Dorsolateral prefrontal cortex (tissue), 122 donors: ENCODE measurements at places on chromosomes 2 and 18. TPM values are rescaled to one million over a fixed set of nuclear protein-coding genes. Genes with fewer than 3 reads are reported as not detected.
A peak's percentile ranks its signal among the peaks of the same experiment; 100 is the strongest.

ICOS gene
- total RNA-seq: not detected

INHA gene
- total RNA-seq: 1.7 TPM

- no peak for DNase-seq
Measured at GRCh38 chr2:13515254-13515653, 798.5 kb downstream of the TRIB2 start.

SLC35F6 gene
- 25.6 TPM for total RNA-seq

CCDC68 gene
- 10.5 TPM for total RNA-seq

DNA sequence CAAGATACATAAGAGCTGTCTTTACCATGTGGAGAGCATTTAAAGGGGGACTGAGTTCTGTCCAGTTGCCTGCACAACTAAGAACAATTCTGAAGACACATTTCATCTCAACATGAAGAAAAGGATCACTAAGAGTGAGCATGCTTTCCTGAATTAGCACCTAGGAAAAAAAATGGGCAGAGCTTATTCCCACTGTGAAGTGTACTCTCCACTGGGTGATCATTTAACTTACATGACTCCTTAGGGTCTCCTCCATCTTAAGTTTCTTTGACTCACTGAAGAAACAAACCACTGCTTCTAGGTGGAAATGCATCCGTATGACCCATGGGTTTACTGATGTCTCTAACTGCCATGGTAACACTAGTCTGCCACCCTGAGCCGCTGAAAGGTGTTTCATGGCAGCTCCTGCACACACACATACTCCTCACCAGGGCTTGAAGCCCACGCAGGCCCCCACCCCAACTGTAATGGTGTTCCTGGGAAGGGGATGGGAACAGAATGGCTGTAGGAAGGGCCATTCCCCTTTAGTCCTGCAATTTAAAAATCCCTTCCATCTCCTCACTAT, 27.1 kb downstream of the HDLBP start:
- DNase-seq: no peak

DSC3 gene
- not detected for total RNA-seq

GRCh38 chr2:163466331-163467250, 269.2 kb downstream of the FIGN start:
- no peak for DNase-seq

- no peak for DNase-seq
Measured at GRCh38 chr2:45930396-45930792, 278.9 kb downstream of the PRKCE start.

DNA sequence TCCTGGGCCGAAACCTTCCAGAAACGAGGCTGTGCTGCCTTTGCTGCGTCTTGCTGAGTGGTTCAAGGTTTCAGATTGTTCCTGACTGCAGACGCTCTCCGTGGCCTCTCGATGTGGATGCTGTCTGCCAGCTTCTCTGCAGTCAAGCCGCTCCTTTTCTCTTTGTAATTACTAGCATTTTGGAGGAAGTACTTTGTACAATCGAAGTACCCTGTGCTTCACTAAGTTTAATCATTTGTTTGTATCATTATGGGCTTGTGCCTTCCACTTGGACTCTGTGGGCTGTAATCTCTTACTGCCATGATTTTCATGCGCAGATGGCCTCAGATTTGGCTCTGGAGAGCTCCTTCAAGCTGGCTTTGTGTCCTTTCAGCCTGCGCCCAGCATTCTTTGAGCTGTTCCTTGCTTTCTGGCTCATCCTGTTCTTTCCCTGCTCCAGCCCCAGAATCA, 49.3 kb downstream of the TRAF3IP1 start:
- DNase-seq: no peak

SKA1 gene
- not detected for total RNA-seq

GRCh38 chr2:239893236-239893515, 132.0 kb downstream of the NDUFA10 start:
- no peak for DNase-seq

DNA sequence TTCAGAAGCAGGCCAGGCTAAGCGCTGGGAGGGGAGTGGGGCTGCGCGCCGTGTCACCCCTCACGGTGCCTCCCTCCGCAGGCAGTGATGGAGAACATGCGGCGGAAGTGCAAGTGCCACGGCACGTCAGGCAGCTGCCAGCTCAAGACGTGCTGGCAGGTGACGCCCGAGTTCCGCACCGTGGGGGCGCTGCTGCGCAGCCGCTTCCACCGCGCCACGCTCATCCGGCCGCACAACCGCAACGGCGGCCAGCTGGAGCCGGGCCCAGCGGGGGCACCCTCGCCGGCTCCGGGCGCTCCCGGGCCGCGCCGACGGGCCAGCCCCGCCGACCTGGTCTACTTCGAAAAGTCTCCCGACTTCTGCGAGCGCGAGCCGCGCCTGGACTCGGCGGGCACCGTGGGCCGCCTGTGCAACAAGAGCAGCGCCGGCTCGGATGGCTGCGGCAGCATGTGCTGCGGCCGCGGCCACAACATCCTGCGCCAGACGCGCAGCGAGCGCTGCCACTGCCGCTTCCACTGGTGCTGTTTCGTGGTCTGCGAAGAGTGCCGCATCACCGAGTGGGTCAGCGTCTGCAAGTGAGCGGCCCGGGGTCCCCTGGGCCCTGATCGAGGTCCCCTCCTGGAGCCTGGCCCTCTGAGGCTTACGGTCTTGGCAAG, 12.2 kb downstream of the WNT10A start:
- DNase-seq: peak; percentile 68

- DNase-seq: no peak
Measured at GRCh38 chr2:147173189-147173581, 671.6 kb upstream of the ACVR2A start.

GRCh38 chr18:50080316-50080715, 114.6 kb downstream of the MYO5B start:
- no peak for DNase-seq

GRCh38 chr2:8087480-8087840, 594.4 kb upstream of the ID2 start:
- DNase-seq: no peak

DNA sequence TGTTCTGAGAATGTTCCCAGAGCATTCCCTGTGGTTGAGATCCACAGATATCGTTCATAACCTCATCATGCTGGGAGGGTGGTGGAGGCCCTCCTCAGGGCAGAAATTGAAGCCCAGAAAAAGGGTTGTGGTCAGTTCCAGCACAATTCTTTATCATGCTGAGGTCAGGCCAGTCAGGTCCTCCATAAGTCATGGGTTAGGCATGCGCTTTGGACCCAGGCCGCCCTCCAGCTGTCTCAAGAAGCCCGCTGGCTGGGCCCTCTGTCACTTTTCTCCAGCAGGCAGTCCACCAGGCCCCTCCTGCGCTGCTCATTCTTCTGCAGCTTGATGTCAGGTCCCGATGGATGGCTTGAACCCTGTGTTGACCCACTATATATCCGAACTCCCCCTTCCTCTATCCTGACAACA, 151.1 kb upstream of the NT5C1B start:
- no peak for DNase-seq

CIB4 gene
- not detected for total RNA-seq

ANKRD30B gene
- total RNA-seq: 7.8 TPM

UGT1A10 gene
- not detected for total RNA-seq

RESP18 gene
- total RNA-seq: 2.3 TPM

APCDD1 gene
- total RNA-seq: 61.8 TPM

BARD1 gene
- total RNA-seq: 10.1 TPM

MYL1 gene
- not detected for total RNA-seq

DNA sequence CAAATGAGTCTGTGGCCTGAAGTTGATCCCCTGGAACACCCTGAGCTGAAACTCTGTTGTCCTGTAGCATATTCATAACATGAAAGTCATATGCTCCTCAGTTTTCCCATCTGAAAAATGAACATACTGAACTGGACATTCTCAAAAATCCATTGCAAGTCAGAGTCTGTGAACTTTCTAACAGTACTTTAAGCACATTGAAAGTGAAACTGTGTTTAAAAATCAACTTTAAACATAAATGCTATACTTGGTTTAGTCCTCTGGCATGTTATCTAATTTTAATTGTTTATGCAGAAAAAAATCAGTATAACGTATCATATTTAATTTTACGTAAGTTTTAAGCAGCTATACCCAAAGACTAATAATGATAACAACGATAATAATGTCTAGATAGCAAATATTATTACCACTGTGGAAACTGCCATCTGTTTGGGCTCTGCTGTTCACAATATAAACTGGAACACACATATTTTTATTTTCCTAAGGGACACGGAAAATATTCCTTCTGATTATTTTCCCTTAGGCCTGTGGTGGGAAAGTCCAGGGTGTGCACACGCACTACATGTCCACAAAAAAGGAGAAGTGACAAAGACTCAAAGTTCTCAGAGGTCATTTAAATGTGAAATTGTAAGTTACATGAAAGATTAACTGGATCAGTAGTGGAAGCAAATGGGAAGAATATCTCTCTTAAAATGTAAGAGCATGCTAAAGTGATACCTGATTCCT, 56.1 kb upstream of the TTN start:
- no peak for DNase-seq

NT5DC4 gene
- not detected for total RNA-seq

- DNase-seq: no peak
Measured at GRCh38 chr2:17272170-17272569, 246.1 kb downstream of the RAD51AP2 start.

RFTN2 gene
- 85.1 TPM for total RNA-seq

DNA sequence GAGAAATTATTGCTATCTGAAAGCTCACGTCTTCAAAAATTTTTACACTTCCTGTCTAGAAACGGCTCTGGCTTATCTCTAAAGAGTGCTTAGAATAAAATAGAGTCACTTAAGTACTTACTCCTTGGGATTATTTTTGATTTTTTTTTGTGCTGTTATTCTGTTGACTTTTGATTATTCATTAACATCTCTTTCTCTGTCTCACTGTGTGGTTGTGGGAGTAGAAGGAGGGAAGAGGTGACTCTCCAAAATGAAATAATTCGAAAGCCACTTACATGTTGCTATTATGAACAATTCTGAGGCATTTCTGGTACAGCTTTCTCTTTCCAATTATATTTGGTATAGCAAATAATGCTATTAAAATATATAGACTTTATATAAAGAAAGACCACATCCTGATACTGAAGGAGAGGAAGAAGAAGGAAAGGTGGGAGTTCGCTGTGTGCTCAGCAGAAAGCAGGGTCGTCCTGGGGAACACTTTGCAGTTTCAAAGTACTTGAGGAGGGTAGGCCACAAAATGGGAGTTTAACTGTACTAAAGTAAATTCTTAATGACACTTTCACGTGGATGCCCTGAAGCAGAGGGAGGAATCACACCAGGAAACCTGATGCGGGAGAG, 9.6 kb upstream of the MMADHC start:
- no peak for DNase-seq

GRCh38 chr2:212957624-212958023, 193.8 kb downstream of the IKZF2 start:
- DNase-seq: no peak

XPO1 gene
- total RNA-seq: 142 TPM

GRCh38 chr18:54742120-54742519, 86.2 kb upstream of the RAB27B start:
- no peak for DNase-seq

DNA sequence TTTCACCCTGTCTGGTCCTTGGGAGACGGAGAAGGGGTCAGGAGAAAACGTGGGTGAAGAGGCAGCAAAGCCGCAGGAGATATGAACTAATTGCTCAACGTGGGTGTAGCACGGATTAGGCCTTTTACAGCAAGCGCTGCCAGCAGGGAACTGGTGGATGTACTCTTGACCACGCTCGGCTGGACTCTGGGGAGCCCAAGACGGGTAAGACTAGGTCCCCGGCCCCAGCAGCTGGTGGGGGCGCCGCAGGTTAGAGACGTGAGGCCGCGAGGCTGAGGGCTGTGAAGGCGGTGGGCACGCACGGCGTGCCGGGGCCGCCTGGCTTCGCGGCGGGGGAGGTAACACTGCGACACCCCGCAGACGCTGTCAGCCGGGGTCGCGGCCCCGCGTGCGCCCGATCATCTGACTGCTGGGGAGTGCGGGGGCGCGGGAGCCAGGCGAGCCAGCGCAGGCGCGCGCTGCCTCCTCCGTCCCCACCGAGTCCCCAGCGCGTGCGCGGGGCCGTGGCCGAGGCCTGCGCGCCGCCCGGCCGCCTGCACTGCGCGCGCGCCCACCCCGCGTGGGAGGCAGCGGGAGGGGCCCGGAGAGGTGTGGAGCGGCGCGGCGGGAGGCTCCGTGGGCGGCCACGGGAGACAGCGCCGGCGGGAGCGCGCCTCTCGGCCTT, at the start of gene CLIP4:
Gene CLIP4, plus strand, starts transcription at position 470 of the 664 bp plus-strand sequence. CDS start 5,974 bp downstream, outside the sequence.
- DNase-seq: no peak

GRCh38 chr18:56933472-56933871, 213.4 kb upstream of the BOD1L2 start:
- no peak for DNase-seq

- DNase-seq: no peak
Measured at GRCh38 chr2:160279813-160280465, 79.9 kb upstream of the ITGB6 start.

TSPYL6 gene
- 0.49 TPM for total RNA-seq

RFX8 gene
- 1.8 TPM for total RNA-seq

DNA sequence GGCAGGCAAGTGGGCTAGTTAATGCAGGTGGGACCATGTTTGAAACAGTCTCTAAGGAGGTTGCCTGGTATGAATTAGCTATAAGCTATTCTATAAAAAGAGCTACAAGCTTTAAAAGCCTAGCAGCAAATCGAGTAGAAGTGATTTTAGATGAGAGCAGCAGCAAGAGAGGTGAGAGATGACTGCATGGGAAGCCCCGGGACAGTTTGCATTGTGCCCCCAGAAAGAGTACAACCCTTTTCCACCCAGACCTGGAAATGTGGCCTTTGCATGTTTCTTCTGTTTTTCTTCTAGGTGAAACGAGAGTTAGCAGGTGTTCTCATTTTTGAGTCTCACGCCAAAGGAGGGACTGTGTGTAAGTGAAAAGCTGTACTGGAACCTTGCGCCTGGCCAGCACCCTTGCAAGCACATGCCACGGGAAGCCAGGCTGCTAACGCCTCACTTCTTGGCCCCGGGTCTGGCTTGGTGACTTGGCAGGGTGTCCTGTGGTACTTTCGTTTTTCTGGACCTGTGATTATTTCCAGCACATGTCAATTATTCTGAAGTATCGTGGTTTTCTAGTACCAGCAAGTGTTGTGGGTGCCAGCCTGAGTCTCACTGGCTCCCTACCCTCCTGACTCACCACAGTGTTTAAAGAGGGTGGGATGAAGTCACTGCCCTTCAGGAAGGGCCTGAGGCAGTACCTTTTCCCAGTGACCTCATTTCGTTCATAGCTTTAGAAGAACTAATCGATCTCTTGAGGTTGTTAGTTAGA, 90.3 kb upstream of the MAP3K20 start:
- DNase-seq: no peak

- no peak for DNase-seq
Measured at GRCh38 chr18:6752202-6752860, 22.8 kb downstream of the ARHGAP28 start.

DNA sequence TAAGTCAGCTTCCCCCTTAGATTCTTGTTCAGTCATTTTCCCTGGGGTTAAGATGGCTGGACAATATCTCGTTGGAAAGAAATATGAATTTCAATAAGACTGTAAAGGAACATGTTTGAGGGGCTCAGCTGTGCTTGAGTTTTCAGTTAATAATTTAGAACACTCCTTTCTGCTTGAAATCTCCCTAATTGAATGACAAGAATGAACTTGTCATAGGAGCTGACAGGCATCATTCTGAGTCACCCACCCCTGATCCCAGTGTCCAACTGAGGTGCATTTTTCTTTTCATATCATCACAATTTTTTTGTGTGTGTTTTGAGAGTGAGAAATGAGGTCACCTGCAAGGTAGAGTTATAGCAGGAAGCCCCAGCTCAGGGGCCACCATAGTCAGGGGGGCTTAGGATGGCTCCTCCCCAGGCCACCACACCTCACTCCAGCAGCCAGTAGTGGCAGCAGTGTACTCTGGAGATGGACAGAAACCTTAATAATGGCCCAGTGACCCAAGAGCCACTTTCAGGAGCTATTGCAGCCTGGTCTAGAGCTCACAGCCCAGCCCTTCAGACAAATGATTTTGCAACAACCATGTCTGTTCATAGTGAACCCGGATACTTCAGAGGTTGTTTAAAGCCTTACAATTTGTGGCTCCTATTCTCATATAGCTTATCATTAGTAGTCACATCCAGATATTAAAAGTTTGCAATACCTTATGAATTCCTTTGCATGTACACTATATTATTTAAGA, 174.5 kb downstream of the MAIP1 start:
- DNase-seq: no peak
